ENCODE measurements at places on chromosomes 5 and 9. TPM values are rescaled to one million over a fixed set of nuclear protein-coding genes. Genes with fewer than 3 reads are reported as not detected.

Gene FBXO10
- total RNA-seq = 6.4 TPM

Gene PPP6C
- total RNA-seq = 34.0 TPM

Gene SPATA6L
- 0.56 TPM for total RNA-seq

Gene ERGIC1
- total RNA-seq = 77.3 TPM

All from left cardiac atrium (tissue), 4 donors.